Spleen (tissue), 13 donors: ENCODE measurements at places on chromosomes 3 and 15. TPM values are rescaled to one million over a fixed set of nuclear protein-coding genes. Genes with fewer than 3 reads are reported as not detected.
A peak's percentile ranks its signal among the peaks of the same experiment; 100 is the strongest.

DNA sequence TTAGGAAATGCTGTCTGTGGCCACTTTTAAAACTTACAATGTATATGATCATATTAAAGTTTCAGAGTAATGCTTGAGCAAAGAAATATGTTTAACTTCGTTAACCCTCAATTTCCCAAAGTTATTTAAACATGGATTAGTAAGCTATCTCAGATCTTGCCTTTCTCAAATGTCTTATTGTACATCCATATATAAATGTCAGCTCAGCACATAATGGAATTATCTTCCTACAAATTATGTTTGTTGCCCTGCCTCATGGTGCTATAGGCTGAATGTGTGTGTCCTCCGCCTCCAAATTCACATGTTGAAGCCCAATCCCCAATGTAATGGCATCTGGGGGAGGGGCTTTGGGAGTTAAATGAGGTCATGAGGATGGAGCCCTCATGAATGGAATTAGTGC lies 200.3 kb downstream of the MINAR1 start:
- no peak for DNase-seq

DNA sequence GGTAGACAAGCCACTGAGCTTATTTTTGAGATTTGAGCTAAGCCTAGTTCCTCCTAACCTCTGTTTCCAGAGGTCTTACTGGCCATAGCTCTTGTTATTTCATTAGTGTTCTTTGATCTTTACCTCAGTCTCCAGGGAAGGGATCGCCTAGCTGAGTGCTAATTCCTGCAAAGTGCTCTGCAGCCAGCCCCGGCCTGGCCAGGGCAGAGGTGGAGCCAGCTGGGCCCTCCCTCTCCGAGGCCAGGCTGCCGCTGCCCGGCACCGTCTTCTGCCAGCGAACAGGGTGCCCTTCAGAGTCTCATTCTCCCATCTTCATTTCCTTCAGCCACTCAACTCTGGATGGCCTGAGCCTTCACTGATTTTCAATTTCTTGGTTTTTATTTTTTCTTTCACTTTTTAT lies 19.7 kb downstream of the FAN1 start:
- DNase-seq = no peak

DNA sequence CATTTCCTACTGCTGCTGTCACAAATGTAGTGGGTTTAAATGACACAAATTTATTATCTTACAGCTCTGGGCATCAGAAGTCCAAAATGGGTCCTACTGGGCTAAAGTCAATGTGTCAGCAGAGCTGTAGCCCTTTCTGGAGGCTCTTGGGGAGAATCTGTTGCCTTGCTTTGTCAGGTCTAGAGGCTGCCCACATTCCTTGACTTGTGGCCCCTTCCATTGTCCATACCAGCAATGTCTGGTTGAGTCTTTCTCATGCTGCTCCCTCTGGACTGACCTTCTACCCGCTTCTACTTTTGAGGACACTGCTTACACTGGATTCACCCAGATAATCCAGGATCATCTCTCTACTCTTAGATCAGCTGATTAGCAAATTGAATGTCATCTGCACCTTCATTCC lies 3.0 kb downstream of the IL12A start:
- no peak for DNase-seq

GRCh38 chr15:62421289-62421688 lies 256.2 kb upstream of the C2CD4B start:
- DNase-seq = no peak

- DNase-seq = no peak
Measured at GRCh38 chr3:114858329-114858728, 288.8 kb downstream of the ZBTB20 start.

DNA sequence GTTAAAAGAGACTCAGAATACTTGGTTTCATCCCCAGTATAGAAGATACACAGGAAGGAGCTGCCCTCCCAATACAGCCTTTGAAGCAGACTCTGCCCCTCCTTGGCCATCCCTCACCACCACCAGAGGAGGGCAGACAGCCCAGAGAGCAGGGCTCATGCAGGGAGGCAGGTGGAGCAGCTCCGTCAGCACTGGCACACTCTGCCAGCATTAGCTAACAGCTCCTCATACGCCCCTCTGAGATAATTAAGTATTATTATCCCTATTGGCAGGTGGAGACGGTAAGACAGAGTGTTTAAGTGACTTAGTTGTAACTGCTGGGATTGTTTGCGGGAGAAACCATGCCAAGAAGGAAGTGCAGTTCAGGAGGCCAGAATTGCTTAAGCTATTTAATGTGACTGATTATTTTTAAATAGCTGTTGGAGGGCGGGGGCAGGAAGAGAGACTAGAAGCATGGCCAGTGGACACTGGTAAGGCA lies 434.0 kb downstream of the EPHB1 start:
- no peak for DNase-seq

DNA sequence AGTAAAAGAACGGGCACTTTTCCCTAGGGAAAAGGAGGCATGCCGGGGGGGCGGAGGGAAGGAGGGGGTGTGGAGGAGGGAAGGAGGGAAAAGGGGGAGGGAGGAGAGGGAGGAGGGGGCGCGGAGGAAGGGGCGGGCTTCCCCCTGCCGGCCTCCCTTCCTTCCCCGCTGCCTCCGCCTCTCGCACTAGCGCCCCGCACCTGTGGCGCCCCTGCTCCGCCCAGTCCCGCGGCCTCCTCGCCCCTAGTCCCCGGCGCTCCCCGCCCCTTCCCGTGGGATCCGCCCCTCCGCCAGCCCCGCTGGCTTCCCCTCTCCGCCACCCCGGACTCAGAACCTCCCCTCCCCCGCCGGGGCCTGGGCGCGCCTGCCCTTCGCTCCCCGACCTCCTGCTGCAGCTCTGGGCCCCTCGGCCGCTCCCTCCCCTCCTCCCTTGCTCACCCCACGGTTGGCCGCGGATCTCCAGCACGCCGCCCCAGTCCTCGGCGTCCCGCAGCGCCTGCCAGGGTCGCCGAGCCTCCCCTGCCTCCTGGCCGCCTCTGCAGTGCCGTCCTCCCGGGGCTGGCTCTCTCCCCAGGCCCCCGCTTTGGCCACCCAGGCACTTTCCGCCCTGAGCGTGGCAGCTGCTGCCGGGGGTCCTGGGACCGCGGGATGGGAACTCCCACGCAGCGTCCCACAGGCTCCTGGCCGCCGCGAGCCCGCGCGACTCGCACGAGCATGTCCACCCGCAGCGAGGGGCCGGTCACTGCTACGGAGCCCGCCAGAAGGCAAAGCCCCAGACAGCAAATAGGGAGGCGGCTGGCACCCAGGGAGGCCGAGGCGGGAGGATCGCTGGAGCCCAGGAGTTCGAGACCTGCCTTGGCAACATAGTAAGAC lies 147.4 kb downstream of the TJP1 start:
- DNase-seq = peak; percentile 70

- DNase-seq = no peak
Measured at GRCh38 chr3:140097874-140098635, 163.1 kb downstream of the CLSTN2 start.

PCCB gene
- 21.0 TPM for total RNA-seq

FOXL2 gene
- not detected for total RNA-seq
